SJSA1 (cell line): ENCODE measurements at places on chromosomes 11 and 22. TPM values are rescaled to one million over a fixed set of nuclear protein-coding genes. Genes with fewer than 3 reads are reported as not detected.

- DNase-seq, result no peak
- H3K4me1 ChIP-seq, result peaks cover 39% of the 10 kb centered on the region
- no peak overlapping the region for H3K4me3 ChIP-seq
- no peak overlapping the region for H3K27ac ChIP-seq
Observed at GRCh38 chr11:46390331-46391171, 1.0 kb downstream of the CHRM4 start.

Gene SULT4A1
- total RNA-seq, result not detected in 2 replicates

DNA sequence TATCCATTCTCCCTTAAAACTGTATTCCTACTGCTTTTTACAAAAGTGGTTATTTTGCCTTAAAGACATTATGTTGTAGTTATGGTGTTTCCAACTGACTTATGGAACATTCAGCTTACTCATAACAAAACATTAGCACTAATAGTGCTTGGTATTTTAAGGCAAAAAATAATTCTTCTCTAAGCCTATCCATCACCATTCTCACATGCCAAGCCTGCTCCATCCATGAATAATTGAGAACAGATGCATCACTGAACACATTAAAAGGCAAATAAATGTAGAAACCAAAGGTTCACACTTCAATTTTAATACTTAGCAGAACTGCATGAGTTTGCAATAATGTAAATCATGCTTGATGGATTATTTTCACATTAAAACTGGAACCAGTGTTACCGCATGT is 42.3 kb upstream of the DDI1 start:
- no peak overlapping the region for H3K4me3 ChIP-seq
- H3K27ac ChIP-seq, result no peak overlapping the region
- no peaks in the 10 kb centered on the region for H3K27me3 ChIP-seq
- no peak for DNase-seq

DNA sequence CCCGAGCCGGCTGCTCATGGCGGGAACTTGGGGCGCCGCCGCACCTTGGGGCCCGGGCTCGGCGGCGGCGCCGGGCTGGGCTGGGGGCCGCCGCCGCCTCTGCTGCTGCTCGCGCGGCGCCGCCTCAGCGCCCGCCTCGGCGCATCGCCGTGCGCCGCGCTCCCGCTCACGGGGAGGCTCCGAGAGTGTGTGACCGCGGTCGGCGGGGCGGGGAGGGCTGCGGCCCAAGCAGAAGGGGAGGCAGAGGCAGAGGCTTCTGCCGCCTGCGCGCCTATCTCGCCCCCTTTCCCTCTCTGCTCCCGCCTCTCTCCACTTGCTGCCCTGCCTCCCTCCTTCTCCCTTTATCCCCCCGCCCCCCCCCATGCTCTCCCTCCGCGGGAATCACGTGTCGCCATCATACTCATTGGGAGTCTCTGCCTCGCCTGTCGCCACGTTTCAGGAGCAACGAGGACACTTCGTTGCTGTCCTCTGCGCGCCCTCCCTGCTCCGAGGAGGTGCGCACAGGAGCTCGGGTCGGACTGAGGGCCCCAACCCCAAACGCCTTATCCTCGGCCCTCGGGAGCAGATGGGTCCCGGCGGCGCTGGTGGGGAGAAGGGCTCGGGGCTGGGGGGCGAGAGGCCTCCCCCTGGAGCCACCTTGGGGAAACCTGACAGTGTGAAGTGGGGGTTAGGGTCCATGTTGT is at the start of gene GUCY1A2:
TSS of gene GUCY1A2 (minus strand) at position 258 of the 683 bp plus-strand sequence. CDS start 421 bp downstream, outside the sequence.
- no peaks in the 10 kb centered on the region for H3K27me3 ChIP-seq
- H3K27ac ChIP-seq, result no peak within 1 kb of the TSS
- peaks cover 5% of the 10 kb centered on the region for H3K4me1 ChIP-seq
- H3K36me3 ChIP-seq, result no peaks in the 10 kb centered on the region

DNA sequence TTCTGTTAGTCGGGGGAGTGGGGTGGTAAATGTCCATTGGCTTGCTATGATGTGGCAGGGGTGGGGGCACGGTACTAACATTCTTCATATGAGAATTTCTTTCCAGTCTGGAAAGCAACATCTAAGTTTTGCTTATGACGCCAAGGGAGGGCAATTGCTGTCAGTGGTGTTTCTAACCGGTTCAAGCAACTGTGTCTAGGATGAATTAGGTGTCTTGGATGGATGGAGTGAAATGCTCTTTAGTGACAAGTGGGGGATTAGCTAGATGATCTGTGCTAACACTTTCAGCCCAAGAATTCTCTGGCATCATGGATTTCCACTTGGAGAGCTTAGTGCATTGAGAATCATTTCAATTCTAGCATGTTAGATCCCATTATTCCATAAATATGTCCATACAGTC is 262.6 kb upstream of the SORL1-AS1 start:
- no peaks in the 10 kb centered on the region for H3K36me3 ChIP-seq
- H3K4me3 ChIP-seq, result no peak overlapping the region
- no peak for DNase-seq

DNA sequence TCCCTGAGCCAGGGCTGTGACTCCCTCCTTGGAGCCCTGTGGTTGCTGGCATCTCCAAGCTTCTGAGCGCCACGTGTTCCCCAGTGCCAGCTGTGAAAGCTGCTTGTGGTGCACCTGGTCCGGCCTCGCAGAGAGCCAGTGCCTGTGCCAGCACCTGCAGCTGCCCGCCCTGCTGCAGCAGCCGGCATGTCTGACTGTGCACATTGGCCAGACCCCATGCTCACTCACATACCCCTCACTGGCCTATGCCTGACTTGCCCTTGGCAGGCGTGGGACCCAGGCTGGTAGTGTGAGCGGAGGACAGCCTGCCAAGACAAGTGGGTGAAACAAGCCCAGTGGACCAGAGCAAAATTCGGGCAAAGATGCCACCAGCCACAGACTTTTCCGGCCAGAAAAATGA is 9.8 kb downstream of the MRPL48 start:
- no peaks in the 10 kb centered on the region for H3K4me1 ChIP-seq
- no peak overlapping the region for H3K27ac ChIP-seq
- no peak for DNase-seq
- no peaks in the 10 kb centered on the region for H3K27me3 ChIP-seq
- H3K36me3 ChIP-seq, result no peaks in the 10 kb centered on the region
